Stimulated activated CD8-positive, alpha-beta memory T cell treated with anti-CD3 and anti-CD28 coated beads, Interleukin-15, amount 100 ng/mL, for 24 hours (primary cell): ENCODE measurements at places on chromosomes 2 and 18.

DNA sequence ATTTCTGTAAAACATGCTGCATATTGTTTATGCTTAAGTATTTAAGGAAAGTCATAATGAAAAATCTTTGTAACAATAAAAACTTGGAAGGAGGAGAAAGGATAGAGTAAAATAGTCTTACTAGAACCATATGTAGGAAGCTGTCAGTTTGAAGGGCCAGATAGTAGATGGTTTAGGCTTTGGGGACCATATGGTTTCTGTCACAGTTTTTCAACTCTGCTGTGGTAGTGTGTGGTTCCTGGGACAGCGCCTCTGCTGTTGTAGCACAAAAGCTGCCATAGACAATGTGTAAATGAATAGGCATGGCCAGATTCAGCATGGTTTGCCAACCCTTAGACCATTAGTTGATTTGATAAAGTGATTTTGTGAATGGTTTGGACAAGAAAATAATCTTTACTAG is 75.5 kb downstream of the SLC39A10 start:
- no peak for DNase-seq

- DNase-seq: no peak
These were observed 94.4 kb downstream of the STK39 start for GRCh38 chr2:168152902-168153530.

- no peak for DNase-seq
These were observed 38.5 kb upstream of the LYPD6 start for GRCh38 chr2:149291881-149292280.

- no peak for DNase-seq
These were observed 105.8 kb downstream of the SPP2 start for GRCh38 chr2:234156326-234156725.

DNA sequence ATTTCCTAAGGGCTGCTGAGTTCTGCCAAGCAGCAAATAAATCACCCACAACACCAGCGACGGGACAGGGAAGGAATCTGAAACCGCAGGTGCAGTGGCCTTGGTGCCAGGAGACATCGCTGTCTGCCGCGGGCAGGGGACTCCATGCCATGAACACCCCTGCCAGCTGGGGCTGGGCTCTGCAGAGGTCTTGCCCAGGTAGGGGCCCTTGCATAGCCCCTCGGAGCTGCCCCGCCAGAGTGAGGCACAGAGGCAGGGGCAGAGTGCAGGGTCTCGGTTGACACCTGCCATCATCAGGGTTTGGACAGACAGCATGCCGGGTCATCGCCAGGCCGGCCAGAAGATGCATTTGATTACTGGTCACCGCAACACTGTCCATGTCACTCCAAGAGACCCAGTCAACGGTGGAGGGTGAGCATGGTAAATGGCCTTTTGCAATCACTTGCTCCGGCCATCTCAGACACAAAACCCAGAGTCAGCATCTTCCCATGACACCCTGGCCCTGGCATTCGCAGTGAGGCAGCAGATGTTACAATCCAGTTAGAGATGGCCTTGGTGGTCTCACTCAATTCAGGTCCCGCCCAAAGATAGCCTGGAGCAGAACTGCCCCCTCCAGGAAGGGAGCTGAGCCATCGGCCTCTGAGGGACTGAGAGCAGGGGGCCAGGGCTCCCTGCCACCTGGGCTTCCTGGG is 255.4 kb downstream of the NDUFA10 start:
- DNase-seq: no peak

DNA sequence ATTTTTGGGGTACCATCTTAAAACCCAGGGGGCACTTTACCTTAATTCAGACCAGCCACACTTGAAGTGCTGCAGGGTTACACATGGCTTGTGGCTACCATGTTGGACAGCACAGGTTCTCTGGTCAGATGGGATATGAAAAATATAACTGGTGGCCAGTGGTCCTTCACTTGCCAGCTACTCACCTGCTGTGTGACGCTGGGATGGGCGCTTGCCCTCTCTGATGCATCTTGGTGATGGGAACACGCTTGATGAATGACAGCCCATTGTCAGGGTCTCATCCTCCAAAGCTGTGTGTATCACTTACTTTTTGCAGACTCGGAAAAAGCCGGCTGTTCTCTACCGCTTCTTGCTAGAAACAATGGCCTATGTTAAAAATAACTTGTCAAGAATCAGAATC is 22.5 kb downstream of the HJURP start:
- DNase-seq: no peak

GRCh38 chr2:231683292-231684235 is 24.8 kb upstream of the PTMA start:
- no peak for DNase-seq

GRCh38 chr2:170122883-170123547 is 54.9 kb upstream of the MYO3B start:
- no peak for DNase-seq
